NCI-H1694 (cell line): ENCODE measurements at places on chromosomes 11 and 22.

- DNase-seq: no peak
Observed at GRCh38 chr11:120179057-120179672, 31.7 kb upstream of the OAF start.

DNA sequence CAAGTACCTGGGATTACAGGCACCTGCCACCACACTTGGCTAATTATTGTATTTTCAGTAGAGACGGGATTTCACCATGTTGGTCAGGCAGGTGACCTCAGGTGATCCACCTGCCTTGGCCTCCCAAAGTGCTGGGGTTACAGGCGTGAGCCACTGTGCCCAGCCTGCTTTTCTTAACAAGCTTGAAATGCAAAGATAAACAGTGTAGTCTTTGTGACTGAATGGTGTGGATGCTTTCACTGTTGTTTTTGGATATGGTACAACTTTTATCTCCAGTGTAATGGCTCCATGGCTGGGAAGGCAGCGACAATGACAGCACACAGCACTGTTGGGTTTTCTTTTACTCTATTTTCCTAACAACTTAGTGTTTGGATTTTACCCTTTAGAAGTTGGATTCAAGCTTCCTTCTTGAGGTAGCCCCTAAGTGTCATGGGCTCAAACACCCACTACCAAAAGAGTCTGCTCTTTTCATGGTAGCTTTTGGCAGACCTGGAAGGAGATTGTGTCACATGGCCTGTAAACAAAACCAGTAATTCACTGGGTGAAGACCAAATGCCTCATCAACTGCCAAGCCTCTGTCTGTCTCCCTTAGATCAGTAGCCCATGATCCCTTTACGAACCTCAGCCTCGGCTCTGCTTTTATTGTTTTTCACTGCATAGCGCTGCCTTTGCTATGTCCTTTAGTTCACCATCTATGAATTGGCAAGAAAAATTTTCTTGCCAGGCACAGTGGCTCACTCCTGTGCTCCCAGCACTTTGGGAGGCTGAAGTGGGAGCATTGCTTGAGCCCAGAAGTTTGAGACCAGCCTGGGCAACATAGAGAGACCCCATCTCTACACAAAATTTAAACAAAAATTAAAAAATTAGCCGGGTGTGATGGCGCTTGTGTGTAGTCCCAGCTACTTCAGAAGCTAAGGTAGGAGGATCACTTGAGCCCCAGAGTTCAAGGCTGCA is 6.4 kb downstream of the VPS51 start:
- no peak for DNase-seq

GRCh38 chr11:105466582-105467228 is 143.2 kb upstream of the GRIA4 start:
- no peak for DNase-seq

DNA sequence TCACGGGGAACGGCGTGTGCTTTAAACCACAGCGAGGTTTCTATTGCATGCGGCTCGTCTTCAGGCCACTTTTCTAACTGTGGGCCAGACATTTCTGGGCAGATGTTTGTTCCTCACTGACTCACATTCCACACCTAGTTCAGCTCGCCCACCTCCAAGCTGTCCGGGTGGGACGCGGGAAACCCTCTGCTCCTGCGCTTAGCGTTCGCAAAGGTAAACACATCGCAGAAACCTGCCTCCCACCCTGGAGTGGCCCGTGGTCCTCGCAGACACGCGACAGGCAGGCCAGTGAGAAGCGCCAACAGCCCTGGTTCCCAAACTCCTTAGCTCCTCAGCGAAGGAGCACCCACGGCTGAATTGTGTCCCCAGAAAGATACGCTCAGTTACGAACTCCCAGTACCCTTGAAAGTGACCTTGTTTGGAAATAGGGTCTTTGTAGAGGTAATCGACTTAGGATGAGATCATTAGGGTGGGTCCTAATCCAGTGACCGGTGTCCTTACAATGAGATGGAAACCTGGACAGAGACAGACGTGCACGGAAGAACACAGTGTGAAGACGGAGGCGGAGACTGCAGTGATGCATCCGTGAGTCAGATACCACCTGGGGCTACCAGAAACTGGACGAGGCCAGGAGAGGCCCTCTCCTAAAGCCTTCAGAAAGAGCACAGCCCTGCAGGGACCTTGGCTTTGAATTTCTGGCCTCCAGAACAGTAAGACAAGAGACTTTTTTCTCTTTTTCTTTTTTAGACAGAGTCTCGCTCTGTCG is 82.7 kb downstream of the CELSR1 start:
- DNase-seq: no peak

DNA sequence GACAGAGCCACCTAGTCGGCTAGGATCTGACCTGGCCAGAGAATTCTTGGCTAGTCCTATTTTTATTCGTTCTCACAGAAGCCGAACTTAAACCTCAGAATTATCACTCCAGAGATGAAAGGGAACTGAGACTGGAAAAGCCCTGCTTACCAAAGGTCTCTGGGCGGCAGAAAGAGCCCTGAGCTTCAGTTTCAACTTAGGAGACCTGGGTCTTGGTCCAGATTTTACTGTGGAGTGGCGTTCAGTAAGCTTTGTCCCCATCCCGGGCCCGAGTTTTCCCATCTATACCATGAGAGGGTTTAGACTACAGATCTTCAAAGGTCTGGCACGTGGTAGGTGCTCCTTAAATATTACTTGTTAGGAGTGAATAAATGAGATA is 516 bp downstream of the NEU3 start:
- DNase-seq: no peak

DNA sequence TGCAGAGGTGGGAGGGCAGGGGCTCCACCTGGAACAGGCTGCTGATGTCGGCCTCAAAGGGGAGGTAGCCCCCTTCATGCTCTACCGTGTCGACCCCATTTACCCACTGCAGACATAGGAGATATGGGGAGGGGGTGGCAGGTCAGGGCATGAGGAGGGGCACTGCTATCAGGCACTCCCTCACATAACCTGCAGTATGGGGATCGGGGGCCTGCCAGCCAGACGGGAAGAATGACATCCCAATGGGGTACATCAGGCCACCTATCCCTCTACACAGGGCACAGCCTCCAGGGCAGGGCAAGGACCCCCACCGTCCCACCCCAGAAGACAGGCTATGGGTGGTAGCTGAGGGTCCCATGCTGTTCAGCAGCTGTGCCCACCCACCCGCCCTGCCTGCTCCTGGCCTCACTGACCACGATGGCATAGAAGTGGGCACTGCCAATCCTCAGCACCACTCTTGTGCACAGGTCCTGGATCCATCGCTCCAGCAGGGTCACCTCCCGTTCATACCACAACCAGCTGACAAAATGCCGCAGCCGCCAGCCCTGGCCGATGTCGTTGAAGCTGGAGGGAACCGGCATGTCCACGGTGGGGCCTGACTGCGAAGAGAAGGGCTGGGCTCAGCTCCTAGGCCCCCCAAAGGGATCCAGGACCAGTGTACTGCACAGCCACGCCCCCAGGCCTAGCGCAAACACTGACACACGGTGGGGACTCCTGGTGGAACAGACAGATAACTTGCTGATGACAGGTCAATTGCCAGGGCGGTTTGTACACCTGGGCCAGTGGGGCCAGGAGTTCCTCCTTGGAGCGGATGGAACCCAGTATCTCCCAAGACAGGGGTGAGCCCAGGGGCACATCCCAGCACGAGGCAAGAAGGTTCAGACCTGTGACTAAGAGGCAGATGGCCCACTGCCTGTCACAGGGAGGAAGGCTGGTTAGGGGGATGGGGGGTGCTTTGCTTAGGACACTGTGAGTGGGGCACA is 24.1 kb downstream of the RGL4 start:
- no peak for DNase-seq

GRCh38 chr11:57620467-57620866 is 23.0 kb downstream of the SERPING1 start:
- no peak for DNase-seq

DNA sequence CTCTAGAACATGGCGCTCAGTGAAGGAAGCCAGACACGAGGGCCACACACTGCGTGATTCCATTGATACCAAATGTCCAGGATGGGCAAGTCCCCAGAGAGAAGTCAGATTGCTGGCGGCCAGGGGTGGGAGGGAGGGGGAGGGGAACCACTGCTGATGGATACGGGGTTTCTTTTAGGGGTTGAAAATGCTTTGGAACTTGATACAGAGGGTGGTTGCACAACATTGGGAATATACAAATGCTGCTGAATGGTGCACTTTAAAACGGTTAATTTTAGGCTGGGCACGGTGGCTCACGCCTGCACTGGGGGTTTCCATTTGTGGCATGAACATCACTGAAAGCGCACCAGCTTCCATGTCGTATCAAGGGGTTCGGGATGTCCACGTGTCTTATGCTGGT is 5.1 kb downstream of the TSPO start:
- no peak for DNase-seq

DNA sequence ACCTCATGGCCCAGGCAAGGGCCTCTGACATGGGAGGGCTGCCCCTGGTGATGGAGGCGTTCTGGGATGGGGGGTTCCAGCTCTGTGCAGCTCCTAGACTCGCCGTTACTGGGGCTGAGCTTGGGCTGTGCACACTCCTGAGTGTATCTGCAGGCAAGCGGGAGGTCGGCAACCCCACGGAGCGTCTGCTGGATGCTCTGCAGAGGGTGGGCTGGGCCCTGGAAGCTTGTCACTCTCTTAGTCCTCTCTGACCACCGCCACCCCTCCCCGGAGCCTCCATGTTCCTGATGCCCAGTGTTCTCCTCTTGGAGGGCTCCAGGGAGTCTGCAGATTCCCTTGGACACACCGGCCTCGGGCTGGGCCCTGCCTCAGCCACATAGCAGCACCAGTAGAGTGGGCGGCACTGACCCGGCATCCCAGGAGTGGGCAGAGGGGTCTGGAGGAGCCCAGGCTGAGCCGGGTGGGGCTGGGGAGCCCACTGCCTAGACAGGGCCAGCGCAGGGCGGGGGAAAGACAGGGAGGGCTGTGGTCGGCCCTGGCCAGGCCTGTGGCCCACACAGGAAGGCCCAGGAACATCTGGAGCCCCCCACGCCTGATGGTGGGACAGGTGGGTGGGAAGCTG is 20.6 kb upstream of the MUC5B start:
- DNase-seq: no peak

GRCh38 chr11:17164361-17165246 is 43.2 kb downstream of the PIK3C2A start:
- DNase-seq: no peak

DNA sequence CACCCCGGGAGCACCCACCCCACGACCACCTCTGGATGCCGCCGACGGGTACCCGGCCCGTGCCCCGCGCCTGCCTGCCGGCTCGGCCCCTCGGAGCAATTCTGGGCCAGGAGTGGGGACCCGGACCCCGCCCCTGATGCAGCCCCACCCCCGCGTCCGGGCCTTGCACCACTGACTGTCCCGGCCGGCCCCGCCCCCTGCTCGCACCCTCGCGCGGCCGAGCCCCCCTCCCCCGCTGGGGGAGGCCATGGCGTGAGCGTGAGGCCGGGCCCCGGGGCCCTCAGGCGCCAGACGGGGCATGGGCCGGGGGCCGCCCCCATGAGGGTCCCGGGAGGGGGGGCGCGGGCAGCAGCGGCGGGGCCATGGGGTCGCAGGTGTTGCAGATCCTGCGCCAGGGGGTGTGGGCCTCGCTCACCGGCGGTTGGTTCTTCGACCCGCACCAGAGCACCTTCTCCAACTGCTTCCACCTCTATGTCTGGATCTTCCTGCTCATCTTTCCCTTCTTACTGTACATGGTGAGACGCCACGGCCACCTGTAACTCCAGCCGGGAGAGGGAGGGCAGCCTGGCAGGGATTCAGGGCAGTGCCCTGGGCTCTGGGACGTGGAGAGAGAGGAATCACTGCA is 486 bp downstream of the PCNX3 start:
- no peak for DNase-seq

GRCh38 chr22:42947211-42947990 is 67.5 kb downstream of the PACSIN2 start:
- DNase-seq: peak; percentile 75

- DNase-seq: no peak
Observed at GRCh38 chr11:111358038-111359001, 20.8 kb downstream of the POU2AF1 start.

GRCh38 chr11:96097844-96098421 is 174.0 kb upstream of the MTMR2 start:
- no peak for DNase-seq

DNA sequence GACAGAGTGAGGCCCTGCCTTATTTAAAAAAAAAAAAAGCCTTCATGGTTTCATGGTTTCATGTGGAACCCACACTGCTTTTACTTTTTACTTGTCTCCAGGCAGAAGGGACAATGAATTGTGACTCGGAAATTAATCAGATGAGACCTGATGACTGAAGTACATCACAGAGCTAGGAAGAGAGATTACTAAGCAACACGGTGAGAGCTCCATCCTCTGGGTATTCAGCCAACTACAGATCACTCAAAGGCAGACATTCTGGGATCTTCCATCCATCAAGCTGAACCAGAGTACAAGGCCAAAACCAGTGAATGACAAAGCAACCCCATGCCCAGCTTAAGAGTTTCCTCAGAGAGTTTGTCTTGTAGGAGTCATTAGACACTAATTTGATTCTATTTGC is 433.2 kb downstream of the SOX6 start:
- DNase-seq: no peak
